ENCODE measurements at places on chromosomes 16 and 17.

GRCh38 chr16:50099957-50100648, 34.3 kb downstream of the HEATR3 start:
- DNase-seq: no peak

DNA sequence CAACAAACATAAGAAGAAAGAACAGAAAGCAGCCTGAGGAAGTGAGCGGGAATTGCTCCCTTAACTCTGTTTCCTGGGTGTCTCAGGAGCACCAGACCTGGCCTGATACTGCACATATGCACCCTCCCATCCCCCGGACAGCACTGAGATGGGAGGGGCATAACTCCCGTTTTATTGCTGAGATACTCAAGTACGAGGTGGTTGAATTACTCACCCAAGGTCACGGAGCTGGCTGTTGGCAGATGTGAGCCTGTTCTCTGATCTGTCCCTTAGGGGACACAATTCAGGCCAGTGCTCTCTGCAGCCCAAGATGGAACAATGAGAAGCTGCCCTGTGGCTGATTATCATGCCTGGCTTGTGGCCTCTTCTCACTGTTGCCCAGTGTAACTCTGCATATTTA, 9.1 kb upstream of the MED9 start:
- DNase-seq: no peak

DNA sequence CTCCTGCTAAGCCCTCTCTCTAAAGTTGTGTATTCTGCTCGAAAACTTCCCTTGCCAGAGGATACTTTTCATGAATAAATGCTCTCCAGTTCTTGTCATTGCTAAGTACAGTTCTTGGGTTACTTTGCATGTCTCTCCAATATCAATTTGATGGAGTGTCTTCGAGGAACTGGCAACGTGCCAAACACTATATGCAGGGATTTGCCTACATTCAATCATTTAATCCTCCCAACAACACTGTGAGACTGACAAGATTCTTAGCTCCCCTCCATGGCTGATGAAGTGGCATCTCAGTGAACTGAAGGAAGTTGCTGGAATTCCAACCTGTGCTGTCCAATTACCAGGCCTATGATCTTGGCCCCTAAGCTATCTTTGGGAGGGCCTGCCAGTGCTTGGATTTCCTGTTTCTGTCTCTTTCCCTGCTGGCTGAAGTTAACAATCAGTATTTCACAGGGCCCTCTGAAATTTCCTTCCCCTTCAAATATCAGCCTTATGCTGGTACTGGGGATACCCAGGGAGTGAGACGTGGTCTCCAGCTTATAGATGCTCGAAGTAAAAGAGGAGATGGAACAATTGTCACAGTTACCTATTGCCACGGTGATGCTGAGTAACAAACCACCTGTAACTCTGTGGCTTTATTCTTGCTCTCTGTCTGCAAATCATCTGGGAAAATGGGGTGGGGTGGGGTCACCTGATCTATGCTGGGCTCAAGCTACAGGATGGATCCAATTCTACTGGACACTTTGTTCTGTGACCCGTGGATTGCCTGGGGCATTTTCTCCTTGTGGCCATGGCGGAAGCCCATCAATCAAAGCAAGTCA, 19.4 kb upstream of the CRISPLD2 start:
- no peak for DNase-seq

GRCh38 chr16:84836234-84836647, 16.5 kb downstream of the CRISPLD2 start:
- DNase-seq: no peak

DNA sequence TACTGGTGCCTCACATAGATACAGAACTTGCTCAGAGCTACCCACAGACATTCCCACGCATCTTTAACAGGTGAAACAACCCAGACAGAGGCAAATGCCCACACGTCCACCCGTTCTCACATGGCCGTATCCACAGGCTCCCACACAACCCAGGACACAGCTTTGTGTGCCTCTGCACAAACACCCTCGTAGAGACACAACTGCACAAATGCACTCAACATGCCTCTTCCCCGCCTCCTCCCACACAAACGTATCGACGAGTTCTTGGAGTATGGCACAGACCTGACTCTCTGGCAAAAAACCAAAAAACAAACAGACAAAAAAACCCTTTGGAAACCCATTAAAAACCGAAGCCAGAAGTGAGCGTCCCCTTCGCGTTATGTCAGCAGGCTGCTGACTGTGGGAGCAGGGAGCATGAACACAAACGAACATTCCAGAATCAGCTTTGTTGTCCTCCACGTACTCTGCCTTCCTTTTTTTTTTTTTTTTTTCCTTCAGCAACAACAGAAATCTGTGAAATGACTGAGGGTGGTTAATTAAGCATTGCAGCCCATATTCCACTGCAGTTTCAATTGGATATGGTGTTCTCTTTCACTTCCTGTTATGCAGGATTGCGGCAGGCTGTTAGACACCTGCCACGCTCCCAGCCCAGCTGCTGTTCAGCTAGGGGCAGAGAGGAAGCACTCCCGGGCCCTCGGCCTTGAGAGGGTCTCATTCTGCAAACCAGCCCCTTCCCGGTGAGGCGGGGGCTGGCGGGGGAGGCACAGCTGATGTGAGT, 313.7 kb downstream of the MAF start:
- no peak for DNase-seq

DNA sequence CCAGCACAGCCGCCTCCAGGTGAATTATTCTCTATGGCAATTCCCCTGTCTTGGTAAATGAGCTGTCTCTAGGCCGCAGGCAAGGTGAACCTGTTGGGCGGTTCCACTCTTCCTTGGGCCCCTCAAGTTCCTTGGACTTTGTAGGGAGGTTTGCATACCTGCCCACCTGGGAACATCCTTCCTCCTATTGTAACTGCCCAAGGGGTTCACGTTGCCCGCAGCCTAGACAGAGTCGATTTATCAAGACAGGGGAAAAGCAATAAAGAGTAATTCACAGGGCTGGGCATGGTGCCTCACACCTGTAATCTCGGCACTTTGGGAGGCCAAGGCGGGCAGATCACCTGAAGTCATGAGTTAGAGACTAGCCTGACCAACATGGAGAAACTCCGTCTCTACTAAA, 122.5 kb downstream of the KCNJ18 start:
- DNase-seq: no peak

DNA sequence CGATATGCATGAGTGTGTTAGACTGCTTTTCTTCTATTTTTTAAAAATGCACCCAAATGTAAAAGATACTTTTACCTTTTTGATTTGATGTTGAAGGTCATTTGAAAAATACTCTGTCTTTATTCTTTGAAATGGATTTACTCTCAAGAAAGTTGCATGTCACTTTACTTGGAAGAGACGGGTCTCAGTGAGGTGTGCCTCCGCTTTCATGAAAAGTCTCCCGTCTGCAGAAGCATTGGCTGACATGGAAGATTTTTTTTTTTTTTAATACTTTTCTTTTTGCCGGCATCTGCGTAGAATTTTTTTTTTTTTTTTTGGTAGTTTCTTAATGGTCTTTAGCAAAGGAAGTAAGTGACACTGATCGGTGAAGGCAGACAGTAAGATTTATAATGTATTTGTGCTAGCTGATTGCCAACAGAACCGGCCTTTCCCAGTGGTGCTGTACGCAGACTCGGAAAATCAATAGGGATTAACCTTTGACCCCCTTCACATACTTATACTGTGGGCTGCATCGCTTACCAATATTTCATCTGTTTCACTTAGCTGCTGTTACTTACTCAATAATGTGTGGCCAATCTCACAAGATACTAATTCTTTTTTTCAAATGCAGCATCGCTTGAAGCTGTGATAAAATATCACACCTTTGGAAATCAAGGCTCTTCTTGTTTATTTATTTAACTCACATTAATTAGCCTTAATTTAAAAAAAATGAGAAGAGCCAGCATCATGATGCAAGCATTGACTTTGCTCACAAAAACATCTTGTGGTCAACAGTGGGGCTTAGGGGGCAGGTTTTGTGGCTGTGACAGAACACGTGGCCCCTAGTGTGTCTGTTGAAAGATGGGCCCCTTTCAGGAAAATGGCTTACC, 383.9 kb downstream of the WWOX start:
- DNase-seq: no peak

DNA sequence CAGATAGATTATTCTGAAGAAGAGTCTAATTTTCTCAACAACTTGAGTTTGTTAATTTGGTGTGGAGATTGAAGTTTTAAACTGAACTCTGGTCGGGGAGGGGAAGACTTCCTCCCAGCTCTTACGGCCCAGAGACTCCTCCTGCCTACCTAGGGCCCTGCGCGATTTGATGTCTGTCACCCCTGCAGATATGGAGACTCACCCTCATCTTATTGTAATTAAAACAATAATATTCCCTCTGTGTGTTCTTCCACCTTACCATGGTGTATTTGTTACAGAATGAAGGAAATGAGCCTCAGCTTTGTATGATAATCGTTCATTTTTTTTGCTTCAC, 184.4 kb upstream of the CACNG5 start:
- DNase-seq: no peak

DNA sequence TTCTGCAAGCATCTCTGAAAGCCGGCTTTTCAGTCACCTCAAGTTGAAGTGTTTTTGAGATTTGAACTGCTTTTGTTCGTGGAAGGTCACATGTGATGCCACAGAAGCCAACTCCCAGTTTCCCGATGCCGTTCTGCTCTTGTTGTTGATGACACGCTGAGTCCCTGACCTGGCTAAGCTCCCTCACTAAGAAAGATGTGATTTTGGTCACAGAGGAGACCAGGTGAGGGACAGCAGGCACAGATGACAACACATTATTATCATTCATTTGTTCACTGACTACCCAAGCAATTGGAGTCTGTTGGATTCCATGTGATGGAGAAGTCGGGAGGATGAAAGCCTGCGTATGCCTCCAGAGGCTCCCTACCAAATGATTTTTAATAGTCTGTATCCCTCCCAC, 822.4 kb upstream of the RBFOX1 start:
- DNase-seq: no peak

GRCh38 chr17:80311216-80311827, 50.7 kb downstream of the RNF213 start:
- no peak for DNase-seq

- no peak for DNase-seq
Measured at GRCh38 chr16:79988721-79989220, 388.2 kb upstream of the MAF start.

DNA sequence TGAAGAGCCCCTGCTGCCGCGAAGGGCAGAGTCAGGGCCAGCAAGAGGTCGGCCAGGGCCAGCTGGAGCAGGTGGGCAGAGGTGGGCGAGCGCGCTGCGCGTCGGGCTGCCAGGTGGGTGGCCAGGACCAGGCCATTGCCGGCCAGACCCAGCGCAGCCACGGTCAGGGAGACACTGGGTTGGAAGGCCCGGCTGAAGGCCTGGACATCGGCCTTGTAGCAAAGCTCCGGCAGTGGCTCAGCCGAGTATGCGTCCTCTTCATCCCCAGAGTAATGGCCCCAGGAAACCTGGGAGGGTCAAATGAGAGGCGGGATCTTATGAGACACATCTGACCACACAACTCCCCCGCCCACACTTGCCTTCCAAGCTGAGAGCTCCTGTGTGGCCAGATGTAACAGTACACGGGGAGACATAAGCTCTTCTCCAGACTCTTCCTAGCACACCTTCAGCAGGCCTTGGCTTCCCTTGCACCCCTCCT, 1.3 kb downstream of the CCR10 start:
- DNase-seq: no peak

DNA sequence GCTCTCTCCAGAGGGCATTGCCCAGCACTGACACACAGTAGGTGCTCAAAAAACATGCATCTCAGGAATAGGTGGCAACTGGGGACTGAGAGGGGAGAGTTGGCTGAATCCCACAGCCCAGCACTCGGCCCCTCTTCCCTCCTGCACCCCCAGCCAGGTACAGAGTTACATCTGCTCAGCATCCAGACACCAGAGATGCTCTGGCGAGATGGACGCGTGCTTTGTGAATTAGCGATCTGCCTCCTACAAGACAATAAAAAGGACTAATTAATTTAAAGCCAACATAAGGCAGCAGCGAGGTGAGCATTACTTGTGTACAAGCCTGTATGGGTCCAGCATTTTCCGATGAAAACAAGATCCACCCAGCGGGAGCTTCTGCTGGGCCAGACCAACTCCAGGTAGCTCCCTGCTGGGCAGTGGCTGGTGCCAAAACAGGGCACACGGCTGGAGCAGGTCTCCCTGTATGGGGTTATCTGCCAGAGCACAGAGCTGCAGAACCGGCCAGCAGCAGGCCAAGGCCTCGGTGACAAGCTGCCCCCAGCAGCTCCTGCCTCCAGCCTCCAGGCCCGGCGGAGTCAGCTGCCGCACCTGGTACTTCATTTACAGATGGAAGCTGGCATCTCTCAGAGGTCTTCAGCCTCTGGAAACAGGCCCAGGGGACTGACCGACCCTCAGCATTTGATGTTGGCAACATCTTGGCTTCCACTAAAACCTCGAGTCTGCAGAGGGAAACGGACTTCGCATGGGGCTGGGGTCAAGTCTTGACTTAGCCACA, 219.7 kb upstream of the SDK2 start:
- DNase-seq: no peak

DNA sequence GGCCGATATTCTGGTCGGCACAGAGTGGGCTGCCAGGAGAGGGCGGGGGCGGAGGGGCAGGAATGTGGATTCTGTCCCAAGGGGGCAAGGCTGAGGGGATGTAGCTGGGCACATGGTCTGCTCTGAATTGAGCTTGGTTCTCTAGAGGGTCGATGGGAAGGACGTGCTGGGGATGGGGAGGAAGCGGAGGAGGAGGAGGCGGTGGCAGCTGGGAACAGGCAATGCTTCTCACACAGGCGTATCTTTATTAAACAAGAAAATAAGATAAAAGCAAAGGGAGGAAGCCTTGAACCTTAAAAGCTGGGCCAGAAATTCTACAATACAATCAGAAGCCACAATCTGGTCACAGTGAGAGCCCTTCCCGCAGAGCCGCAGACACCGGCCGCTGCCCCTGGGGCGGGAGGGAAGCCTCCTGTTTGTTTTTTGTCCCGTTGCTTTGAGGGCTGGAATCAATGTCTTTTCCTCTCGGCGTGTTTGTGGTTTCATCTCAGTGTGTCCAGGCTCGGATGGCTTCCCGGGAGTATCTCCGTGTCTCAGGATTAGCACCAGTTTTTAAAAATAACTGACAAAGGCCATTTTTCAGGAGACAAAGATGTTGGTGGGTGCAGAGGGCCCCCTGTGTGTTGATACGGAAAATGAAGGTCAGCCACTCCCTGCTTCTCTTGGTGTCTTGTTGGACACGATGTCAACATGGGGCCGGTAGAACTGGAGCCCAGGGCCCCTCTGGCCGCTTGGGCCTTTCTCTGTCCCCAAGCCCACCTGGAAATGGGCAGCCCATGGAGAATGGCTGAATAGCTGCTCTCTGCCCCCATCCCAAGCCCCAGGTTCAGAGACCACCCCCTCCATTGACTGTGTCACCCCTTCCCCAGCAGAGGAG, 12.3 kb upstream of the SLC7A5 start:
- DNase-seq: no peak

DNA sequence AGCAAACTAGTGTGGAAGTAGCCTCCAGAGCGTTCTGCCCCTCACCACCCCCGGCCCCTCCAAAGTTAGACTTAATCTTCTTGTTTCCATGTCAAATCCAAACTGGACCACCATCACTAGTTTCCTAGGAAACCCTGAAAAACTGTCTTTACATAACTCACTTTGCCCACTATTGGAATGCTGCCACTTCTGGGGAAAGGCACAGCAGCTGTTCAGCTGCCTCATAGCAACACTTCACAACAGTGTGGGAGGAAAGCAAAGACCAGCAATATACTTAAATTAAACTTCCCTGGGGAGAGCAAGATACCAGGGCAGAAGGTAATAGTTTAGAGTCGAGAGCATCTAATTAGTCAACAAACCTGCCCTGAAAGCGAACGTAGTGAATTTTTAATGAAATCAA, 452.2 kb downstream of the KCNJ2 start:
- no peak for DNase-seq
